A549 (cell line): ENCODE measurements at places on chromosomes 4 and X. TPM values are rescaled to one million over a fixed set of nuclear protein-coding genes. Genes with fewer than 3 reads are reported as not detected.

- DNase-seq, result no peak
These were observed 19.0 kb upstream of the GK2 start for GRCh38 chr4:79426989-79427388.

GRCh38 chr4:81600520-81601357, 129.0 kb upstream of the RASGEF1B start:
- no peak for DNase-seq

Gene SORBS2
- polyA plus RNA-seq, result 0.11 to 0.23 TPM in 2 of 3 replicates, not detected in the other

Gene RENBP
- polyA plus RNA-seq, result not detected in 3 replicates

DNA sequence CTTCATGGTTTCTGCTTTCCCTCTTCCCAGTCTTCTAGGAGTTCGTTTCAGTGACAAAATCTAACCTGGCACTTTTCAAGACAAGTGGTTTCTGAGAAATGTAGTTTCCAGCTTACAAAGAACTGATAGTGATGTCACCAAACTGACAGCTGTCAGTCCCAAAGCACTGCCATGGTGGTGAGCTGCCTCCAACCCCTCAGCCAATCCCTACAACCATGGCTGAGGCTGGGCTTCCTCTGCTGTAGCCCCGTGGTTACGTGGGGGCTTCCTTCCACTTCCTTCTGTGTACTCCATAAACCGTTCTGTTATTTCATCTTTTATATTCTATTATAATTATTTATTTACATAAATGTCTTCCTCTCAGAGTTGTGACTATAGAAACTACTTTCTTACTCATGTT, 198.6 kb upstream of the AGA start:
- no peak for DNase-seq

Gene DCHS2
- polyA plus RNA-seq, result not detected in 3 replicates

Gene HEPH
- 0.08 TPM in 1 of 3 replicates, not detected in the others for polyA plus RNA-seq
